ENCODE measurements at places on chromosomes 4 and X. TPM values are rescaled to one million over a fixed set of nuclear protein-coding genes. Genes with fewer than 3 reads are reported as not detected.

GRCh38 chrX:126836186-126836585 lies 16.7 kb downstream of the PRR32 start:
- peak overlapping the region; percentile 18 for H3K27ac ChIP-seq
- no peaks in the 10 kb centered on the region for H3K27me3 ChIP-seq
- no peaks in the 10 kb centered on the region for H3K36me3 ChIP-seq

- DNase-seq = no peak
- H3K4me1 ChIP-seq = no peaks in the 10 kb centered on the region
- no peaks in the 10 kb centered on the region for H3K36me3 ChIP-seq
- no peak overlapping the region for H3K27ac ChIP-seq
Measured at GRCh38 chr4:808860-809570, 16.9 kb downstream of the CPLX1 start.

GRCh38 chr4:174119051-174119450 lies 164.4 kb downstream of the FBXO8 start:
- H3K4me3 ChIP-seq = no peak overlapping the region
- no peak for DNase-seq
- H3K4me1 ChIP-seq = no peaks in the 10 kb centered on the region
- H3K27me3 ChIP-seq = no peaks in the 10 kb centered on the region
- H3K36me3 ChIP-seq = no peaks in the 10 kb centered on the region
- H3K27ac ChIP-seq = no peak overlapping the region

DNA sequence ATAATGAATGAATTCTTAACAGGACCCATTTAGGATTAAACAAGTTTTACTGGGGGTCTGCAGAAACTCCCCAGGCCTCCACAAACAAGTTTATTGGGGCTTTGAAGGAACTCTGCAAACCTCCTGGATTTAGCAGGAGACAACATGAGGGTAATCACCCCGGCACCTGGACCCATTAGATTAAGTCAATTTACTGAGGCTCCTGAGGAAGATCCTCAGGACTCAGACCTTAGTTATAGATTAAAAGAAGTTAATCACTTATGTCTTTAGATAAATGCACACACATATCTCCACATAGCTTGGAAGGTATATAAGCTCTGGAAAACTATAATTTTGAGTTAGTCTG lies 29.4 kb downstream of the XG start:
- H3K4me3 ChIP-seq = no peak overlapping the region
- DNase-seq = no peak
- H3K27me3 ChIP-seq = no peaks in the 10 kb centered on the region
- no peak overlapping the region for H3K27ac ChIP-seq

DNA sequence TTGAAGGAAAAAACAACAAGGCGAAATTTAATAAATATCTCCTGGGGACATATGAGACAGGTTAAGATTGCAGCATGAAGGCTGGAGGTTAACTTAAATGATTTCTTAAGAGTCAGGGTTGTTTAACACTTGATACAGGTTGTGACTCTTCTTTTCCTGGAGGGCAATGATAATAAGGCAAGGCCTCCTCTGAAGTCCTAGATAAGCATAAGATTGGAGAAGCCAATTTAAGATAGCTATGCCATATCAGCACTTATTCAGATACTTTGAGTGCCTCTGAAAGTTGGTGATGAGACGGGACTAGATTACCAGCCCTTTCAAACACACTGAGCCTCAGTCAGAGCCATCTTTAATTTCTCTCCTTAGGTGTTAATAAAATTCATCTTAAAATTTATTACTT lies 350.8 kb downstream of the FBXO8 start:
- DNase-seq = no peak
- no peak overlapping the region for H3K27ac ChIP-seq
- no peaks in the 10 kb centered on the region for H3K27me3 ChIP-seq
- H3K36me3 ChIP-seq = no peaks in the 10 kb centered on the region

DNA sequence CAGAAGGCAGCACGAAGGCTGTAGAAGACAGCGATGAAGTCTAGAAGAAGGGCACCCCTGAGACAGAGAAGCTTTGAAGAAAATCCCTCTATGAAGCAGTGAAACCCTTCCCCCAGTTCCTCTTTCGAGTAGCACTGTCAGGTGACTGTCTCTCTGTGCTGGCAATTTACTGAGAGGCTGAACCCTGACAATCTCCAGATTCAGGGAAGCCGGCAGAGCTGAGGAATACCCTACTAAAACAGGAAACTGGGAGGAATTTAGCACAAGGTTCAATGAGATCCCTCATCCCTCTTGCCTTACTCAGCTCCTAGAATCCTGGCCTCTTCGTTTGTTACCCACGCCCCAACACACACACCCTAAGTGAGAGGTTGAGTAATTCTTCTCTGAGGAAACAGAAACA lies 239.7 kb upstream of the NOCT start:
- no peak overlapping the region for H3K4me3 ChIP-seq
- no peak overlapping the region for H3K27ac ChIP-seq
- H3K27me3 ChIP-seq = no peaks in the 10 kb centered on the region
- H3K4me1 ChIP-seq = no peaks in the 10 kb centered on the region
- no peaks in the 10 kb centered on the region for H3K36me3 ChIP-seq
- DNase-seq = no peak

- H3K27ac ChIP-seq = no peak overlapping the region
- no peaks in the 10 kb centered on the region for H3K4me1 ChIP-seq
- no peaks in the 10 kb centered on the region for H3K27me3 ChIP-seq
- H3K36me3 ChIP-seq = no peaks in the 10 kb centered on the region
- DNase-seq = no peak
Measured at GRCh38 chr4:17063888-17064287, 165.4 kb upstream of the LDB2 start.

DNA sequence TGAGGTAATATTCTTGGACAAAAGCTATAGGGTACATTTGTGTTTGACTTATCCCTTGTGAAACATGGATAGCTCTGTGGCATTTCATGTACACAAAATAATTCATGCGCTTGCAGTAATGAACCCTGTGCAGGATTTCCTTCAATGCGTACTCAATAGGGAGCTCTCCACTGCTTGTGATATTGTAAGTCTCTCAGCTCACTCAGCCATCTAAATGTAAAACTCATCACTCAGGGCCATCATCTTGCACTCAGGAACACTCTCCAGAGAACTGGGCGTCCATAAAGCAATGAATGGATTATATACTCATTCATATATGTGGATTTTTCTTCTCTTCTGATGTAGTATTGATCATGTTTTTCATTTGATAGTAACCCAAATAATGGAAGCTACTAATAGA lies 288.1 kb downstream of the DCTD start:
- H3K4me3 ChIP-seq = no peak overlapping the region
- H3K27me3 ChIP-seq = no peaks in the 10 kb centered on the region
- H3K36me3 ChIP-seq = no peaks in the 10 kb centered on the region
- no peak for DNase-seq

DNA sequence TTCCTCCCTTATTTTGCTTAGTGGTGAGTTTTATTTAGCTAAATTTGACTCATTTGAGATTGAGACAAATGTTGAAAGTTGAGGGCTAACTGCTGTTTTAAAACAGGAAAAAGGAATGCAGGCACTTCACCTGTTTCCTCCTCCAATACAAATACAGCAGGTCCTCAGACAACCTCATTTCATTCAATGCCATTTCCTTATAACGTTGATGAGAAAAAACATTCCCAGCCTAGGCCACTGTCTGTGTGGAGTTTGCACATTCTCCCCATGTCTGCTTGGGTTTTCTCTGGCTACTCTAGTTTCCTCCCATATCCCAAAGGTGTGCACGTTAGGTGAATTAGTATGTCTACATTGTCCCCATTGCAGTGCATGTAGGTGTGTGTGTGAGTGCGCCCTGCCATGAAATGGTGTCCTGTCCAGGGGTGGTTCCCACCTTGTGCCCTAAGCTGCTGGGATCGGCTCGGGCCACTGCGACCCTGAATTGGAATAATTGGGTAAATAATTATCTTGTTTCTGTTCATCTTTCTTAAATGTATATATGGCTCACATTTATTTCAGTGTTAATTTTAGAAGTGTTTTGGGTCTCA lies 21.9 kb downstream of the SMAD1 start:
- no peak overlapping the region for H3K4me3 ChIP-seq
- DNase-seq = no peak
- H3K27ac ChIP-seq = no peak overlapping the region
- H3K27me3 ChIP-seq = no peaks in the 10 kb centered on the region

DNA sequence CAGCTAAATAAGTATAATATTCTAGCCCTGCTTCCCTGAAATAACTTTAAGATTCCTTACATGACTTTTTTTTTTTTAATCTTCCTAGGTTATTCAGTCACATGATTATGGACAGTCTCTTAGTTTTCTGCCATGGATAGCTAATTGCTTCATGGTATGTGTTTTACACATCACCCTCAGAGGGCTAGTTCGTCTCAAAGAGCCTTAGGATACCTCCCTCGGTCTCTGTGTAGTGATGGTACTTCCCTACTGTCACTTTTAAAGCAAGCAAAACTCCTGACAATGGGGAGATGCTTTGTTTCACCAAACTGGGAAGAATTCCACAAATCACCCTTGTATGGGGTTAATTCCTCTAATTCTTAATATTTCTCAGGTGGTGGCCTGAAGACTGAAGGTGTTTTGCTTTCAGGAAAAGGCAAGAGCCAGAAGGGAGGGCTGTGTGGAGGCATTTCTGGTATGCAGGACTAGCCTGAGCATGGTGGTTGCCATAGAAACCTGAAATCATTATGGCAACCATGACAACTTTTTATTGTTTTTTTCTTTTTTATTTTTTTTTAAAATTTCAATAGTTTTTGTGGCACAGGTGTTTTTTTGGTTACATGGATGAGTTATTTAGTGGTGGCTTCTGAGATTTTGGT lies 70.4 kb downstream of the BEX3 start:
- no peak overlapping the region for H3K4me3 ChIP-seq
- H3K27ac ChIP-seq = no peak overlapping the region
- no peak for DNase-seq
- H3K4me1 ChIP-seq = no peaks in the 10 kb centered on the region
- no peaks in the 10 kb centered on the region for H3K36me3 ChIP-seq

DNA sequence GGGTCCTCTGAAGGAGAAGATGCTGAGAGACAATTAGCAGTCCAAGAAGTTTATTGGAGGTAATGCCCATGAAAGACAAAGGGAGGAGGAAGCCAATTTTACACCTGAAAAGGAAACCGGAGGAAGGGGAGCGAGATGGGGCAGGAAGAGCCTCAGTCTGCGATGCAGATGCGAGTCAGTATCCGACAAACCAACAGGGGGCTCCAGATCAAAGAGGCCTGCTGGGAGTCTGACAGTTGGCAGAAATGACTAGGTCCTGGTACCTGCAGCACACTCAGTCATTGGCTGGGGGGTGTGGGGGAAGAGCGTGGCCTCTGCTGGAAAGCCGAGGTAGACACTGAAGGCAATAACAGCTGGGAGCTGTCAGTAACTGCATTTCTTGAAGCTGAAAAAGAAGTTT lies 231.1 kb upstream of the CENPE start:
- H3K36me3 ChIP-seq = no peaks in the 10 kb centered on the region
- H3K27me3 ChIP-seq = no peaks in the 10 kb centered on the region
- H3K4me1 ChIP-seq = no peaks in the 10 kb centered on the region
- H3K27ac ChIP-seq = no peak overlapping the region
- no peak for DNase-seq
- no peak overlapping the region for H3K4me3 ChIP-seq

- peaks cover 8% of the 10 kb centered on the region for H3K27me3 ChIP-seq
- DNase-seq = no peak
- no peaks in the 10 kb centered on the region for H3K36me3 ChIP-seq
- H3K4me3 ChIP-seq = no peak overlapping the region
- no peak overlapping the region for H3K27ac ChIP-seq
- H3K4me1 ChIP-seq = no peaks in the 10 kb centered on the region
Measured at GRCh38 chr4:8868321-8869001, 3.2 kb downstream of the HMX1 start.

- no peaks in the 10 kb centered on the region for H3K36me3 ChIP-seq
- DNase-seq = no peak
- no peak overlapping the region for H3K4me3 ChIP-seq
- H3K27ac ChIP-seq = no peak overlapping the region
Measured at GRCh38 chr4:1048773-1049590, 37.6 kb downstream of the FGFRL1 start.

- H3K4me1 ChIP-seq = no peaks in the 10 kb centered on the region
- H3K27ac ChIP-seq = no peak overlapping the region
- H3K4me3 ChIP-seq = no peak overlapping the region
- DNase-seq = no peak
Measured at GRCh38 chr4:42348247-42348646, 49.0 kb upstream of the SHISA3 start.

- no peak for DNase-seq
- H3K4me1 ChIP-seq = no peaks in the 10 kb centered on the region
- H3K36me3 ChIP-seq = peaks cover 52% of the 10 kb centered on the region
- no peaks in the 10 kb centered on the region for H3K27me3 ChIP-seq
Measured at GRCh38 chr4:82450966-82451755, 20.8 kb downstream of the ENOPH1 start.

OTC gene
- 0.32 TPM for total RNA-seq

TMPRSS11F gene
- not detected for total RNA-seq

MAGEE1 gene
- 4.5 TPM for total RNA-seq

RAI2 gene
- total RNA-seq = 21.5 TPM

MAGEA3 gene
- not detected for total RNA-seq

SNCA gene
- not detected for total RNA-seq

SAP30 gene
- total RNA-seq = 9.3 TPM

TMEM150C gene
- total RNA-seq = 5.4 TPM

Measured in ascending aorta (tissue), 2 donors.